Dermis blood vessel endothelial cell (primary cell): ENCODE measurements at places on chromosomes 13 and 19.

DNA sequence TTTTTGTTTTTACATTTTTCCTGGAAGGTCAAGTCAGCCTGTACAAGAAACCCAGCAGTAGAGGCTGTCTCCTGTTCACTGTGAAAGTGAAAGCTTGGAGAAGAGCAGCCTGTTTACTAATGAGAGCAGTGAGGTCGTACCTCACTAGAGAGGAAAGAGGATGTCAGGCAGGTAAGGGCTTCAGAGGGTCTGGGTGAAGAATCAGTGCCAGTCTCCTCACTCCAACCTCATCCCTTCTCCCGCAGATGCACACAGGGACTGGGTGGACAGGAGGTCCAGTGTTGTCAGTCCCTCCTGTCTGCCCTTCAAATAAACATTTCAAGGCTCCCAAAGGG is 462.5 kb downstream of the KLF5 start:
- DNase-seq, result no peak

GRCh38 chr13:46620029-46620428 is 67.1 kb downstream of the LRCH1 start:
- DNase-seq, result no peak

- DNase-seq, result no peak
Measured at GRCh38 chr19:504616-505015, 2.7 kb upstream of the TPGS1 start.

DNA sequence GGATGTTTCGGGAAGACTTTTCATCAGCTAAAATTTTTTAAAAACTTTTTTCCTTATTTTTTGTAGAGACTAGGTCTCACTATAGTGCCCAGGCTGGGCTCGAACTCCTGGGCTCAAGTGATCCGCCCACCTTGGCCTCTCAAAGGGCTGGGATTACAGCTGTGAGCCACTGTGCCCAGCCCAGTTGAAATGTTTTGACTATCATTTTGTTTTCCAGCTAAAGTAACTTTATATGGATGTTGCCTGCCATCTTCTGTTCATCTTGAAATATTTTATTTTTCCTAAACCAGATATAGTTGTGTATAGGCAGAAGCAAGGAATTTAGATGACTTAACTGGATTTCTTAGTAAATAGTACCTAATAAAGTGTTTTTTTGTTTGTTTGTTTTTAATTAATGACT is 7.0 kb downstream of the CAB39L start:
- peak; percentile 17 for DNase-seq

GRCh38 chr19:46303691-46304397 is 7.0 kb downstream of the HIF3A start:
- peak; percentile 41 for DNase-seq

- DNase-seq, result no peak
Measured at GRCh38 chr13:97012251-97013048, 18.2 kb upstream of the OXGR1 start.
